ENCODE measurements at places on chromosomes 3 and 15.

GRCh38 chr3:51385621-51386091 is 565 bp downstream of the MANF start:
- no peak for DNase-seq

DNA sequence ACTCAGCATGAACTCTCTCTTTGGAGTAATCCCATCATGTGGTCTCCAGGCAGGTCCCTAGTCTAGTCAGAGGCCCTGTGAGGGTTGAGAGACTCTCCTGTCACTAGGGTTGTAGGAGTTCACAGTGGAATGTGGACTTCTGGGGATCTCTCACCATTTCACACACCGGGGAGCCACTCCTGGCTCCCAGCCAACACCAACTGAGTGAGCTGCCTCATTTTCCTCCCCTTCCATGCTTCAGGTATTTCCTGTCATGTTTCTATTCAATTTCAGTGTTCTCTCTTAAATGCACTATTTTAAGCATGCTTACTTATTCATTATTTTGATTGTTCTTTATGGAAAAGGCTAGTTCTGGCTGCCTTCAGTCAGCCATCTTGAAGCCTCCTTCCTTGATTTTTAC is 467.5 kb upstream of the ARL6 start:
- DNase-seq: no peak

DNA sequence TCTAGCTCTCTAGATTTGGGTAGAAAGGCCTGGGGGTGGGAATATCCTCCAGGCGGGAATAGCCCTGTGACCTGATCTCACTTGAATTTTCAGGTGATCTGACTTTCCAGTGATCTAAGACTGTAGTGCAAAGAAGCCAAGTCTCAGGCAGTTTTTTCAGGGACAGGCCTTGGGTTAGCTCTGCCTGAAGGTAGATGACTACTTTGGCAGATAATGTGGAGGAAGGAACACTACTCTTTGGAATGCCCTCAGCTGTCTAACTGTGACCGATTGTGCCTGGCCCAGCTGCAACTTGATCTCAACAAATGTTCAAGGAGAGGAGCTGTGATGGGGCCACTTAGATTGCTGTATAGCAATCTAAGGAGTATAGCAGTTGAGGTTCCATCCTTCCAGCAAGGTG is 193.7 kb downstream of the TCF12 start:
- DNase-seq: no peak

DNA sequence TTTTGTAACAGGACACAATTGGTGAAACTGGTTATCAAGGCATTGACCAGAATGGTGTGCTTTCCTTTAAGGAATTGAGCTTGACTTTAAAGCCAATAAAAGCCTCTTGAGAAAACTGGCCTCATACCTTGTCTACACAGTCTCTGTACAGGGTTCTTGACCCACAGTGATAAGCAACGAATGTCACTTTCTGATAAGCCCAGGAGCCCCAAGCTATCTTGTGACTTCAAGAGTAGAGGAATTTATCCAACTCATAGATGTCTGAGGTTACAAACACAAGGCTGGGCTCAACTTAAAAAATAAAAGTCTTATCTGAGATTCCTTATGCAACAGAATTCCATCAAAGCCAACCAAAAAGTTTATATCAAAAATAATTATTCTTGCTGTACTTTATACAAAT is 212.1 kb downstream of the GBE1 start:
- no peak for DNase-seq

DNA sequence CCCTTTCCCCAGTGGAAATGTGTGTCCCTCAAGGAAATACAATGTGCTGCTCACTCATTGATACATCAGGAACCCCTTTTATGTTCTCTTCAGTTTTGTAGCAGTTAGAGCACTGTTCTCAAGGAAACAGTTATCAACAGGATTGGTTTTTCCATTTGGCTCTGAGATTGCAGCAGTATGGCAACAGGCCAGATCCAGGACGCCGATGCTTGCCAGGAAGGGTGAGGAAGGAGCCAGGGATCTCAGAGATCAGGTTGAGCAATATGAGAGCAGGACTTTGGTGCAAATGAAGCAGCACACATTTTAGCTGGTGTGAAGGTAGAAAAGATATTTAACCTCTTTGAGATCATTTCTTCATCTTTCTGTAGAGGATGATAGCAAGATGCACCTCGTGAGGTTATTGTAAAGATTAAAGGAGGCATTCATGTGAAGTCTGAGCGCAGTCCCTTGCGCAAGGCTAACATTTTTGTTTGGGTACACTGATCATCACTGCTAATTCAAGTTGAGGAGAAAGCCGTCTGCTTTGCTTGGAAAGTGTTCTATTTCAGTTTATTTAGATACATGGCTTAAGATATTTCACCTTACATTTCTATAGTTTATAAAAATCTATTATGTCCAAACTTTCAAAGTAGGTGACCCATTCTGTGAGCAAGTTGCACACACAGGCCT is 68.5 kb downstream of the KCNH8 start:
- no peak for DNase-seq

- DNase-seq: no peak
Observed at GRCh38 chr3:194779729-194780224, 94.1 kb downstream of the FAM43A start.

DNA sequence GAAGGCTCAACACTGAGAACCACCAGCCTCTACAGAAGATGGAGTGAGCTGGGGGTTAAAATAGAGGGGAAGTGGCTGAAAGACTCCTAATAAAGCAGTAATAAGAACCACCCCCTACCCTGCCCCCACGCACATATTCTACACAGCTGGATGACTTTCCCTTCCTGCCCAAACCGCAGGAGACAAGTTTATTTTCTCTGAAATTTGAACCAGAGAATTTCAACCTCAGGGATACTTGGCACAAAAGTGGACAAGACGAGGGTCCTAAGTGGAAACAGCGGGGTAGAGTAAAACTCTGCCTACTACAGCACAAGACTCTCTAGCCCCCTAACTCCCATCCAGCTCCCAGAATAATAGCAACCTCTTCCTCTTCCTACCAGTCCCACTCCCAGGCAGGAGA is 28.4 kb downstream of the USF3 start:
- DNase-seq: no peak

DNA sequence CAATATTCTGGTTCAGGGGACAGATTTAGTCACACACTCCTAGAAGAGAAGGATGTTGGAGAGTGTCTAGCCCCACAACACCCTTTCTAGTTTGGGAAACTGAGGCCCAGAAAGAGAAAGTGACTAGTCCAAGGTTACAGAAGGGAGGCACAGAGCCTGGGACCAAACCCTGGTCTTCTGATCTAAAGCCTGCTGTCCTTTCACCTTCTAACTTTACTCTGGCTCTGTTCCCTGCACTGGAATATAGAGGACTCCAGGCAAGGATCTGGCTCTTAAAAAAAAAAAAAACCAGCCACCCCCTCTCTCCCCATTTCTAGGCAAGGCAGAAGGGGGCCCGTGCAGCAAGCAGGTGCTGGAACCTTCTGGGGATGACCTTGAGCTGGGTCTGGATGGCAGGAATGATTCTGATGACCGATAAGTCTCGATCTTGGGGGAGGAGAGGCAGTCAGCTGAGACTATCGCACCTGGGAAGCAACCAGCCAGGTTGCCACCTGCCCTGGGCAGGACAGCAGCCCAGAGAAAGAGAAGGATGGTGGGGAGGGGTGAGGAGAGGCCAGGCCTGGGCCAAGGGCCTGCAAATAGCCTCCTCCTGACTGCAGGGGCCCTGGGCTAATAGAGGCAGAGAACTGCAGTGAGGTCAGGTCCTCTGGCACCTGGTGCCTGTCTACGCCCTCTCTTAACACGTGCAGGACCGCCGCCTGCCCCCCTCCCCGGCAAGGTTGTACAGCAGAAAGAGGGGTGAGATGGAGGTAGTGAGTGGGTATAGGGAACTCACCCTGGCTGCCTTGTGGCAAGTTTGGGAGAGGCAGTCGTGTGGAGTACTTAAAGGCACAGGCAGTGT is 30.4 kb upstream of the RHCG start:
- DNase-seq: no peak

DNA sequence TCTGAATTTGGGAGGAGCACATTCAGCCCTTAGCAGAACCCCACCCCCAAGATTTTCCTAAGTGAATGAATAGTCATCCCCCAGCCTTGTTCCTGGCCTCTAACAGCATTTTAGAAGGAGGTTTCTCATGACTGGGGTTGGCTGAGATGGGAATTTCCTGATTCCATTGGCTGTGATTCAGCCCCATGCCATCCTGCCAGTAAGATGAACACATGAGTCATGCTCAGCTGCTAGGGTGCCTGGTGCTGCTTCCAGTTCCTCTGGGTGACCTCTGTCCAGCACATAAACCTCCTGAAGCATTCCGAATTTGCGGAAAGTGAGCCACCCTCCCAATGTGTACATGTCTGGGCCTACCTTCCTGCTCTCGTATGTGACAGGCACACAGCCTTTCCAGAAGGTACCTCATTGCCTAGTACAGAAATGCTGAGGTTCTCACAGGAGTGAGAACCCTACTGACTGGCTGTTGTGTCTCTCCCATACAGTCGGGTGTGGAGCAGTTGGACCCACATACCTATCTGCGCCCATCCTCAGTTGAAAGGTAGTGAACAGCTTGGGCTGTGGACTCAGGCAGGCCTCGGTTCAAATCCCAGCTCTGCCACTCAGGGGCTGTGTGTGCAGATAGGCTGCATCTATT is 91.7 kb downstream of the APBA2 start:
- DNase-seq: no peak

DNA sequence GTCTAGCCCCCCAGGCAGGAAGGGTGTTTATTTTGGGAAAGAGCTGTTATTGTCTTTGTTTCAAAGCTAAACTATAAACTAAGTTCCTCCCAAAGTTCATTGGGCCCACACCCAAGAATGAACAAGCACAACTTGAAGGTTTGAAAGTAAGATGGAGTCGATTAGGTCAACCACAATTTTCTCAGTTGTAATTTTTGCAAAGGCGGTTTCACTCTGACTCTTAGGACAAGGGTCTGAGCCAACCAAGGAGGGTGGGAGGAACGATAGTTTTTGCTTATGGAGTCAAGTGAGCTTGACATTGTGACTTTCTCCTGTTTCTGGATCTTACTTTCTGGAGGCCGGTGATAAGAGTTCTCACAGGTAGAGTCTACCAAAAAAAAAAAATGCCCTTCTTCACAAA is 5.8 kb upstream of the ZNF770 start:
- no peak for DNase-seq

- no peak for DNase-seq
Observed at GRCh38 chr3:16529264-16529663, 15.8 kb upstream of the RFTN1 start.

GRCh38 chr15:89740137-89740536 is 10.9 kb downstream of the MESP1 start:
- peak; percentile 54 for DNase-seq

DNA sequence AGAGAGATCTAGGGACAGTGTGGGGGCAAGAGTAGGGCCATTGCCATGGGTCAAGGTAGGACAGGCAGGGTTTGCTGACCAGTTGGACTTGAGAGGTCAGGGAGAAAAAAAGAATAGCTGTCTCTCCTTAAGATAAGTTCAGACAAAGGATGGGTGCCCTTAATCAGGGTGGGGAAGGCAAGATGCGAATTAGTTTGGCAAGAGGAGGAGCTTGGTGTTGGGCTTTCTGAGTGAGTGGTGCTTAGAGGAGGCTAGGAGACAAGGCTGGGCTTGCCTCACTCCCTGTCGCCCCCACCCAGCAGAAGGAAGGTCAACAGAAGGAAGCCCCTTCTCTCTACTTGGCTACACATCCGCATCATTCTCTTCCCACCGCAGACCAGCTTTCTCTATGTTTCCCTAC is 53.9 kb upstream of the CTDSPL start:
- no peak for DNase-seq

GRCh38 chr3:154971771-154972326 is 108.3 kb upstream of the MME start:
- no peak for DNase-seq

GRCh38 chr3:23611737-23612295 is 193.9 kb upstream of the UBE2E1 start:
- DNase-seq: no peak

- no peak for DNase-seq
Observed at GRCh38 chr3:195956577-195956976, 48.2 kb upstream of the TNK2 start.

GRCh38 chr3:150870406-150870805 is 34.8 kb downstream of the MINDY4B start:
- no peak for DNase-seq

GRCh38 chr3:194296454-194297263 is 54.5 kb downstream of the CPN2 start:
- no peak for DNase-seq

GRCh38 chr3:123439806-123440580 is 8.9 kb downstream of the ADCY5 start:
- DNase-seq: no peak

- no peak for DNase-seq
Observed at GRCh38 chr3:111976254-111976653, 2.6 kb upstream of the ABHD10 start.

DNA sequence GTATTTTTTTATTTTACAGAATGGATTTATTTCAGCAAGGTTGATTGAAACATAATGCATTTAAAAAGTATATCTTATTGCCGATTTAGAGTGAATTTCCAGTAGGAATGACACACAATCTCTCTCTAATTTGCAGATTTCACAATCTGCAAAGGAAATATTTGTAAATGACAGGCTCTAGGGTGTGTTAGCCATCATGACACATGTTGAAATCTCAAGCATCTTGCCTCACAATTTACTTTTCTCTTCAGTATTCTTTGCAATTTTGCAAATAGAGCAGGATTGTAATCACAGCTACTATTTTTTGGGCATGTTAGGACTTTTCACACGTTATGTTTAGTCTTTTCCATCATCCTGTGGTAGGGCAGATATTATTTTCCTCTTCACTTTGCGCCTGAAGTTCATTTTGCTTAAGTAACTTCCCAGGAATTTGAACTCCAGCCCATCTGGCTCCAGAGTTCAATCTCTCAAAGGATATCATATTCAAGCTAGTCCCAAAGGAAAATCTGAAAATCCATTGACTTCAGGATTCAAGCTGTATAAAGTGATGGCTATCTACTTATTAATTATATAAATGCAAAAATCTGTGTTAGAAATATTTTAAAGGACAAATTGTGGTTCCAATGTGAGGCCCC is 55.4 kb downstream of the ATP13A4 start:
- no peak for DNase-seq

GRCh38 chr3:73966733-73967132 is 342.0 kb upstream of the PDZRN3 start:
- no peak for DNase-seq

GRCh38 chr3:196775938-196776337 is 36.3 kb downstream of the PAK2 start:
- no peak for DNase-seq

- peak; percentile 92 for DNase-seq
Observed at GRCh38 chr3:170524073-170524472, 61.8 kb downstream of the SLC7A14 start.

- no peak for DNase-seq
Observed at GRCh38 chr3:141413801-141414689, 45.7 kb downstream of the ZBTB38 start.

- DNase-seq: peak; percentile 49
Observed at GRCh38 chr3:170037463-170038433, at the start of gene GPR160. GPR160 (plus strand) TSS chr3:170037995; CDS start chr3:170083973, 45,978 bp downstream.

GRCh38 chr3:59408047-59408624 is 358.3 kb upstream of the CFAP20DC start:
- no peak for DNase-seq

DNA sequence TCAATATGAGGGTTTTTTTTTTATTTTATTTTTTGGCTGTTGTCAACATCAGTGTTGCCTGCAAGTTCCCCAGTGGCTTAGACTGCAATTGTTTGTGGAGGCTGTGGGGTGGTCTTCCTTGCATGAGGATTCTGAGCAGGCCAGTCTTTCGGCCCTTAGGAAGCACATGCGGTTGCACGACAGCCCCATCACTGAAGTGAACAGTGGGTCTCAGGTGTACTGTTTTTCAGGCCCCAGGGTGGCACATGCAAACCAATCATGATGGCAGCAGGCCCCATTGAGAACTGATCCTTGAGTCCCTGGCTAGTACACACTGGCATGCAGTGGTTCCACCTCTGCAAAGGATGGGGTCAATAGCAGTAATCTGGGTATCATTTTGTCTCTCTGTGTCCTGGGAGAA is 768.7 kb downstream of the EPHA3 start:
- no peak for DNase-seq

All from NCI-H2081 treated with DMSO at 0.1 percent for 48 hours (cell line).